ENCODE measurements at places on chromosomes 6 and 20. TPM values are rescaled to one million over a fixed set of nuclear protein-coding genes. Genes with fewer than 3 reads are reported as not detected.

NFKBIE gene
- 4.4 TPM for total RNA-seq

ZBTB46 gene
- total RNA-seq, result 0.20 TPM

TUBB2B gene
- 16.2 TPM for total RNA-seq

- no peak for DNase-seq
These were observed 170.0 kb downstream of the FOXA2 start for GRCh38 chr20:22414305-22414742.

DNA sequence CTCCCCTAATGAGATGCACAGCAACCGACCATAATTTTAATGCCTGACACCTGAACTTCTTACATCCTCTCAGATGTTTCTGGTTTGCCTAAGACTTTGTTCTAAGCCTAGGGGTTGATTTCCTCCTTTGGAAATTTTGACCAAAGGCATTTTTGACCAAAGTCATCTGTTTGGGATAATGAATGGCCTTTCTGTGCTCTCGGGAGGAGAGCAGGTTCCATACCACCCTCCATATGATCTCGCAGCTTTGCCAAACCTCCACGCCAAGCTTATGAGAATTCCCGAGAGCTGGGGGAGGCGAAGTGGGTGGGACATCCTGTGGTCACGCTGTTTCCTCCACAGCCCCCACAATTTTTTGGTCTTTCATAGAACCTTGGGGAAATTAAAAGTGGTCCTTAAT lies 91.7 kb downstream of the SCML4 start:
- no peak for DNase-seq

- DNase-seq, result no peak
These were observed 1.8 kb upstream of the C6orf163 start for GRCh38 chr6:87342829-87343228.

GRCh38 chr6:155158030-155158843 lies 105.6 kb upstream of the CLDN20 start:
- DNase-seq, result no peak

- DNase-seq, result no peak
These were observed 68.3 kb upstream of the EDN1 start for GRCh38 chr6:12221856-12222255.

DNA sequence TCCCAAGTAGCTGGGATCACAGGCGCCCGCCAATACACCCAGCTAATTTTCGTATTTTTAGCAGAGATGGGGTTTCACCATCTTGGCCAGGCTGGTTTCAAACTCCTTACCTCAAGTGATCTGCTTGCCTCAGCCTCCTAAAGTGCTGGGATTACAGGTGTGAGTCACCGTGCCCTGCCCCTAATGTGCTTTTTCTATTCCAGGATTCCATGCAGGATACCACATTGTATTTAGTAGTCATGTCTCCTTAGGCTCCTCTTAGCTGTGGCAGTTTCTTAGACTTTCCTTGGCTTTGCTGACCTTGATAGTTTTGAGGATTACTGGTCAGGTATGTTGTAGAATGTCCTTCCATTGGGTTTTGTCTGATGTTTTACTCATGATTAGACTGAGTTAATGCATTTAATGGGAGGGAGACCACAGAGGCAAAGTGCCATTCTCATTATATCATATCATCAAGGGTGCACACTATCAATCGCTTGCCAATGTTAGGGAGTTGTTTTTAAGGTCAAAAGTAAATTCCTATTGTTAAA lies 39.6 kb upstream of the TNFAIP3 start:
- DNase-seq, result no peak

Data from NCI-H460 (cell line).